ENCODE measurements at places on chromosomes 7 and 10.

- DNase-seq = peak; percentile 89
These were observed 4.6 kb downstream of the LFNG start for GRCh38 chr7:2523941-2524807.

DNA sequence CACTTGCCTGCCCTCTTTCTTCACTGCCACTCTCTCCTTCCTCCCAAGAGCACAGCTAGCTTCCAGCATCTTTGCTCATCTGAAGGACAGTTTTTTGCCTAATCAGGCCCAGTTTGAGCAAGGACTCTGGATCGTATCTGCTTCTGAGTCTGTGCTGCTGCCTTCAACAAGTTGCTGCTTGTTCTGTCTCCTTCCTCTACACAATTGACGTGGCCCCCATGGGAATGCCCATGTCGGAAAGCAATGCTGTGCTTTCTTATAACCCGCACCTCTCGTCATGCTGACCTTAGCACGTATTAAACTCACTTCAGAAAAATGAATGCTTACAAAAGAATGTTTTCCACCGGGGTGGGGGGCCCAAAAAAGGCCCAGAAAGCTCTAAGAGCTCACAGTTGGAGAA is 324.7 kb upstream of the C7orf33 start:
- DNase-seq = no peak

DNA sequence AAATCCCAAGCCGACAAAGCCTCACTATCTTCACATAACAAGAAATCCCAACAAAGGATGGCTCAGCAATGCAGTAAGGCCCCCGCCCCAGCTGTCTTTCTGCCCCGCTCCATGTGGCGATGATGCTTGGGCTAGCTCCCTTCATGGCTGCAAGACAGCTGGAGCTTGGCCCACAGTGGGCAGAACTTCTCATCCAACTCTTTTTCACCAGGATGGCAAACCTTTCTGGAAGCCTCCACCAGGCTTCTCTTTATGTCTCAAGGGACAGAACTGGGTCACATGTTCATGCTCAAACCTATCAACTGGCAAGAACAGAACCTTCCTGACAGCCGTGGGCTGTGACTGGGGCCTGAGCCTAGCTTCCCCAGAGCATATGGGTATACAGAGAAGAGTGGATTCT is 260.5 kb upstream of the MKLN1 start:
- no peak for DNase-seq

DNA sequence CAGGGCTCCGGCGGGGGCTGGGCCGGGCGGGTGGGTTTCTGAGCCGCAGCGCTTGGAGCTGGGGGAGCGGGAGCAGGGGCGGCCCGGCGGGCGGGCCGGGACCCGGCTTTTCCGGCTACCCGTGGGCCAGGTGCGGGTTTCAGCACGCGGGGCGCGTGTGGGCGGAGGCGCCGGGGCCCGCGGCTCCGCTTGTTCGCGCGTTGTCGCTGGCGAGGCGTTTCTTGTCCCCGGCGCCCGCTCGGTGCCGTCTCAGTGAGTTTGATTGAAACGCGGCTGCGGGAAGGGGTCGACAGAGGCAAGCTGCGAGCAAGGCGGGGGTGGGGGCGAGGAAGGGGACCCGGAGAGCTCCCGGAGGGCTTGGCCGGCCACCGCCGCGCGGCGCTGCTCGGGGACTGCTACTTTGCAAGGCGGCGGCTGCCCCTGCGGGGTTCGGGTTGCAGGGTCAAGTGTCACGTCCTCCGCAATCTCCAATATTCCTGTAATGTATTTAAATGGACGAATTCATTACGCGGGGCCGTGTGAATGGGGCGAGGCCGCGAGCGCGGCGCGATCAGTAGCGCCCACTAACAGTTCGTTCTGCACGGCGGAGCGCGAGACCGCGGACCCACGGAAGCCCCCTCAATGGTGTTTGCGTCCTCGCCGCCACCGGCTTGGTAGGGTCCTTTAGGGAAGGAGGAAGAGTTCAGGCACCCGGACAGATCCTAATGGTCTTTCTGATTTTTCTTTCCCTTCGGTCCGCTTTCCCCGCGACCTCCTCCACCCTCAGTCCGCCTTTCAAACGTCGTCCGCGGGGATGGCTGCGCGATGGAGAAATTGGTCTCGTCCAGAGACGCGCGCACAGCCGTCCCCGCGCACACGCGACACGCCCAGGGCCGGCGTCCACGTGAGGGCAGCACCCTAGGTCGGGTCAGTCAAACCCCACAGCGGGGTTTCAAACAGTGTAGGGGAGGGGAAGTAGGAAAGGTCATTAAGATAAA is 76.9 kb downstream of the INSIG1 start:
- DNase-seq = peak; percentile 24

- peak; percentile 61 for DNase-seq
These were observed at the start of gene RAMP3 for GRCh38 chr7:45157653-45158401. Gene RAMP3, plus strand, starts transcription at chr7:45157791. Its CDS starts 38 bp downstream, at chr7:45157829.

DNA sequence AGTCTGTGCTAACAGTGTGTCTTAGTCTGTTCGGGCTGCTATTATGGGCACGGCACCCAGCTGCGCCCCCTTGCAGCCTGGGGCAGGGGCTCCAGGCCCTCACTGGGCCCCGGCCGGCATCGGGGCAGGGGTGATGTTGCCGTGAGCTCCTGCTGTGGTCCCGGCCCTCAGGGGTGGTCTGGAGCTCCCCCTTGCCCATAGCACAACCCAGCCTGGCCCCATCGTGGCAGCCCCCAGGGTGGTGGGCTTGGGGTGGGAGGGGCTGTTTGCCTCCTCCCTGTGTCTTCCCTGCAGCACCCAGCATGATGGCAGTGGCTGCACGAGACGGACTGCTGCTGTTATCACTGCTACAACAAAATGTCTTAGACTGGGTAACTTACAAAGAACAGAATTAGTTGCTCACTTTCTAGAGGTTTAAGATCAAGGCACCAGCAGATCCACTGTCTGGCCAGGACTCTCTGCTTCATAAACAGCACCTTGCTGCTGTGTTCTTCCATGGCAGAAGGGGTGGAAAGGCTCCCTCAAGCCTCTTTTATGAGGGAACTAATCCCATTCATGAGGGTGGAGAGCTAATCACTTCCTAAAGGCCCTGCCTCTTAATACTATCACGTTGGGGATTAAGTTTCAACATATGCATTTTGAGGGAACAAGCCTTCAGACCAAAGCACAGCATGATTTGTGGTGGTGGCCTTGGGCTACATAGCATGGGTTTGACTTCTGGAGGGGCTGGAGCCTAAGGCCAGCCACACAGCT is 149.5 kb downstream of the SEC23IP start:
- peak; percentile 26 for DNase-seq

All from left ventricle myocardium superior (tissue), 1 donor.